ENCODE measurements at places on chromosomes 5 and 9.

- no peak for DNase-seq
Measured at GRCh38 chr5:132069561-132069960, 4.0 kb upstream of the CSF2 start.

DNA sequence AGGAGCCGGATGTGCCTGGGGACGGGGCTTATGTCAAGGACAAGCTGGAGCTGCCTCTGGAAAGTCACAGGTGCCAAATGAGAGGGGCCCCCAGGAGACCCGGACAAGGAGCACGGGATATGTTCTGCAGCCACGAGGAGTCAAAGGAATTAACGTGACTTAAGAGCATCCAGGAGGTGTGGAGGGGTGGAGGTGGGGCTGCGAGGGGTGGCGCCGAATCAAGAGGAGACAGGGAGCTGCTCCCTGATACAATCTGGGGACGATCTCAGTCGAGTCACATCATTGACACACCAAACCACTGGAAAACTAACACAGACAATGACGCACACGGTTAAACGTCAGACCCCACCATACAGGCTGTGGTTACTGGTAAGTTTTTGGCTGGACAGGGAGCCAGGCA, 10.4 kb downstream of the CCDC127 start:
- DNase-seq: no peak

- DNase-seq: no peak
Measured at GRCh38 chr9:13586587-13587374, 307.3 kb upstream of the MPDZ start.

DNA sequence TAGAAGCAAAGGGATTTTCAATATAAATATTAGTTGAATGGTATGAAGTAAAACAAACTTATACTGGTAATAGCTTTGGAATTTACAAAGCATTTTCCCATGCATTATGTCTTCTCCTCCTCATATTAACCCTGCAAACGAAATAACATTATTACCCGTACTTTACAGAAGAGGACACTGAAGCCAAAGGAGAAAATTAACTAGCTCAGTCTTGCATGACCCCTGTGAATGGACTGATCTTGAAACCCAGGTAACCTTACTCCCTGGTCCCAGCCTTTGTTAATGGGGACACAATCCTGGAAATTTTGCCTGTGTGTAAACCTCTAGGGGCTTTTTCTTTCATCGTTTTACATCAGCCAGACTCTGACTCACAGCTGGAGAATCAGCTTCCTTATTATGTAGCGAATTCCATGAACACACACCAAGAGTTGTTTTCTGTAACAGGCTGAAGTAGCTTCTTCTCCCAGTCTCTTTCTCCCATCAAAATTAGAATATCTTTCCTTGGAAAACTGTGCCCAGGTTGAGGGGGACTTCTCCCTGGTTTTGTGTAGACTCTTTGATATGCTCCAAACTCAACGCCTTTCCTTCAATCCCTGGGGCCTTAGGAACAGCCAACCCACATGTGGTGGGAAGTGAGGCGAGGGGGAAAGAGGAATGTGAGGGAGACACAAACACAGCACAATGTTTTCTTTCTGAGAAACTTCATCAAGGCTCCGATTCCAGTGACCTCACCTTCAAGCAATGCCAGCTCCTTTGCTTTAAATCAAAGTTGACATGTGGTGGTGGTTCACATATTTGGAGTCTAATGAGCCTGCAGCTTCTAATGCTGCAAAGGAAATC, 480.9 kb upstream of the PAPPA start:
- no peak for DNase-seq

DNA sequence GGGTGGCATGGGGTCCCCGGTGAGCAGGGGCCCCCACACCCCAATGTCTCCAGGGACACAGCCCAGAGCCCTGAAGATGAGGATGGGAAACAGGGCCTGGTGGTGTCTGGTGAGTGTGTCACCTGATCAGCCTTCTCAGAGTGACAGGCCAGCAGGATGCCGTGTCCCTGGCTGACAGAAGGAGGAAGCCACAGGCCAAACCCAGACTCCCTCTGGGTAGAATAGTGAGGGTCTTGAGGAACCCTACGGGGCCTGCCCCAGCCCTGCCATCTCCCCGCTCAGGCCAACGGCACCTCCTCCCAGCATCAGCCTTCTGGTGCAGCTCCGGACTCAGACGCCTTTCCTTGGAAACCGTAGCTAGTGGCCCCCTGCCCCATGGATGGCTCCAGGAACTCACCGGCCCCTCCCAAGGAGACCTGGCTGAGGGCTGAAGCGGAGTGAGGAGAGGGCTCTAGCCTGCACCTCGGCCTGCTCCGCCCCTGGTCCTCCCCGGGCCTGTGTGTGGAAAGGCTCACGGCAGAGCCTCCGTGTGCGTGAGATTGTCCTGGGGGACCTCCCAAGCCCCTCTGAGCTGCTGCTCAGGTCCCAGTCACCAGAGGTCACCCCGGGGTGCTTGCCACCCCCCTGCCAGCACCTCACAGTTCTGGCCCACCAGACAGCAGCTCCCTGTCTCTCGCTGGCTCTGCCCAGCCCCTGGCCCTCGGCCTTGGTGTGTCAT, 6.0 kb downstream of the RALGDS start:
- DNase-seq: no peak

DNA sequence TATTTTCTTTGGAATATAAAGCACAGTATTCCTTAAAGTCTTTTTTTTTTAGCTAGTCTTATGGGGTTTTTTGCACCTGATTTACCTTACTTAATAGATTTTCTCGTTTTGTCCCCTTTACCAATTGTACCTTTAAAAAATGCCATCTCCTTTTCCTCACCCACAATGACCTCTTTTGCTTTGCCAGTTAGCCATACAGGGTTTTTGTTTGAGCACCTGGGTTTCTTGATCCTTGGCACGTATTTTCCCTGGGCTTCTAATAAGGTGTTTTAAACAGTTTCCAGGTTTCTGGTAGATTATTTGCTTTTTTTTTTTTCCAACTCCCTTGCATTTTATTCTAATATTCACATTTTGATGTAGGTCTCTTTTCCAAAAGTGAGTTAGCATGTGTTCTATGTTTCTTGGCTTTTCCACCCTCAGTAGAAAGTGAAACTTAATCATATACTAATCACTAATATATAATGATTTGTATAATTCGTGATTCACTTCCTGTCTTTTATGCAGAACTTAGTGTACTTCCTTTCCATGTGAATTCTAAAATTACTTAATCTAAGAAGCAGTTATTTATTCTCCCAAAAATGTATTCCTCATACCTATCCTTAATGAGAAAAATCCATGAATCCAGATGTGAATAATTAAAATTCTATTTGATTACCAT, 673.9 kb upstream of the RGMB start:
- DNase-seq: no peak

DNA sequence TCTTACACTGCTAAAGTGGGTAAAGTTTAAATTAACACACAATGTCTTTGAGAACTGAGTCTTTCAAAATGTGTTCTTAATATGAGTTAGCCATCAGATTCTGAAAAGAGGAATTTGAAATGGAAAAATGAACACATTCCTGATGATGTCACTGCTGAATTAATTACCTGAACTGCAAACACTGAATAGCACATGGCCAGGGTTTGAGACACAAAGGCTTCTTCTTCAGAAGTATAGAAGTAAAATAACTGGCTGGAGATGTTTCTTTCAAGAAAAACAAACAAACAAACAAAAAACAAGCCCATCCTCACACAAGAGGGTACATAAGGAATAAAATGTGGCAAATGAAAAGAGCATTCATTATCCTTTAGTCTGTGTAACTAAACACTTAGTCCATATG, 7.1 kb downstream of the GLIS3 start:
- no peak for DNase-seq

- no peak for DNase-seq
Measured at GRCh38 chr5:41598011-41598410, 87.6 kb upstream of the PLCXD3 start.

DNA sequence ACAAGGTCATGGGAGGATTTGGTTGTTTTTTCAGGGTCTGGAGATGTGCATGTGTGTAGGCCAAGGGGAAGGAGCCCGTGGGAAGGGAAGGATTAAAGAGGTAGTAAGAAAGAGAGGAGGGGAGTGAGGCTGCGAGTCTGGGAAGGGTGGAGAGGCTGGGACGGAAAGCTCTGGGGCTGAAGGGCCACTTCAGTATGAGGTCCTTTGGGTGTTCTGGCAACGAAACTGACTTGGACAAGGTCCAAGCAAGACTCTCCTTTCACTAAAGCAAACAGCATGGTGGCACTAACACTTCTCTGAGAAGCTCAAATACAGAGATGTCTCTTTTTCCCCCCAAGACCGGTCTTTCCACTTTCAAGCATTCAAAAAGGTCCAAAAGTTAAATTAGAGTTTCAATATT, 394.5 kb downstream of the ARHGEF28 start:
- DNase-seq: no peak

DNA sequence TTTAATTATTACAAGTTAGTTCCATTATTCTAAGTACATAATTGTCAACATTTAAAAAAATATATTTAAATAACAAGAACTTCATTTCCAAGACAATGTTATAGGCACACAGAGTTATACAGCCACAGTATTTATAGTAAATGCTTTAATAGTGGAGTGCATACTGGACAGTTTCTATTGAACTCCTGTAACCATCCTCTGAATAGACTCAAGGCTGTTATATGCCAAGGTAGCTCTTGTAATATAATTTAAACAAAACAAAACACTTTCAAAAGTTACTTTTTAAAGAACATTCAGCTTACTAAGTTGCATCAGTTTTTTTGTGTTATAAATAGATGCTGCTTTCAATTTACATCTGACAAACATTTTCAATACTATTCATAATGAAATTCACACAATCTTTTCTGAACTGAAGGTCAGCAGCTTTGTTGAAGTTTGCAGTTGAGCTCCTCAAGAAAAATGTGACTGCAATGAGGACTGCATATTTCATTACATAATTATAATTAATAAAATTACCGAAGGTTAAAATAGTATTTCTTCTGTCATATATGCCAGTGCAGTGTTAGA, 549.9 kb upstream of the CYLC2 start:
- DNase-seq: no peak

DNA sequence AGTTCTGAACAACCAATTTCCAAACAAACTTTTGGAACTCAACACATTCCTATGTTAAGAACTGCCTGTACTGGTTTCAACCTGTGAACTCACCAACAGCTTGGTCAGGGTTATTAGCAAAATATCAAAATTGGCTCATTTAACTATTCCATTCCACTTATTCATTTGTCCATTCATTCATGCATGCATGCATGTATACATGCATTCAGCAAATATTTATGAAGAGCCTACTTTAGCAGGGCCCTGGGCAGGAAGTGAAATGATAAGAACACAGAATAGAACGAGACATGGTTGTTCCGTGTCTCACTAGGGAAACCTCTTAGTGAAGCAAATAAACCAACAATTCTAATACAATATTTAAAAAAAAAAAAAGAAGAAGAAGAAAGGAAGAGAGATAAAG, 107.4 kb downstream of the GLIS3 start:
- no peak for DNase-seq

DNA sequence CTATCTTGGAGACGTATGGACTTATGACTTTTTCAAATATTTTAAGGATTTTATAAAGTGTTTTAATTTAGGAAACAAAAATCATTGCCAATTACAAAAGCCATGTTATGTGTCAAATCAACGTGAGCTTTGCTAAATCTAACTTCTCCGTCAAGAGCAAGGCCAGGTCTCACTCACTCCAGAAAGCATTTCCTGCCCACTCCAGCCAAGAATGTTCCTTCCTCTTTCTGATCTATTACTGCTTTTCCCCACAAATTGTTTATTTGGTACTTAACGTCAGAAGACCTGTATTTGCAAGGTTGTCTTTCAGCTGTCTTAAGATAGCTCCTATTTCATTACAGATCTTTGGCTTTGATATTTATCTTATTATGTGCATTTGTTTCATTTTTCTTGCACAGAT, 193.5 kb upstream of the HAPLN1 start:
- DNase-seq: no peak

DNA sequence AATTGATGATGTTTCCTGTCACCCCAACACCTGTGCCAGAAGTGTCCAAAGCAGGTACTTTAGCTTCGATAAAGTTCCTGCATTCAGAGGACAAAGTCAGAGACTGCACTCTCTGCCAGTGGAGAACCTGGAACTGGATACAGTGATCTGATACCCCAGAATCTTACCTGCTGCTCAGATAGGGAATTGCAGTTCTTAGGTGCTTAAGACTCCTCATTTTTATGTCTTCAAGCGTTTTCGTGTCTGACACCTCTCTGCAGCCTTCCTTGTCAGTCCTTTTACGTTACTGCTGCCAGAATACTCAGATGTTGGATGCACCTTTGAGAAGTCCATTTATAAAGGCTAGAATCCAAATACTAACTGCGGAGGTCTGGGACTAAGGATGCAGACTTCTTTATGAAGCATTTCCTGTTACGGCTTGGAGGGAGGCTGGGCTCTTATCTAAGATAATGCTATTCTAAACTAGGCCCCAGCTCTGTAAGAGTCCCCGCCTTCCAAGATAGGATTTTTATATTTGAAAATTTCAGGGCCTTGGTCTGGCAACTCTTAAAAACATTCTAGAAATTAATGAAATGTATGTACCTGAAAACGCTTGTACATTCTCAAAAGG, 1.9 kb downstream of the ISOC1 start:
- DNase-seq: no peak

GRCh38 chr9:92590377-92590776, 54.6 kb upstream of the ECM2 start:
- DNase-seq: no peak

DNA sequence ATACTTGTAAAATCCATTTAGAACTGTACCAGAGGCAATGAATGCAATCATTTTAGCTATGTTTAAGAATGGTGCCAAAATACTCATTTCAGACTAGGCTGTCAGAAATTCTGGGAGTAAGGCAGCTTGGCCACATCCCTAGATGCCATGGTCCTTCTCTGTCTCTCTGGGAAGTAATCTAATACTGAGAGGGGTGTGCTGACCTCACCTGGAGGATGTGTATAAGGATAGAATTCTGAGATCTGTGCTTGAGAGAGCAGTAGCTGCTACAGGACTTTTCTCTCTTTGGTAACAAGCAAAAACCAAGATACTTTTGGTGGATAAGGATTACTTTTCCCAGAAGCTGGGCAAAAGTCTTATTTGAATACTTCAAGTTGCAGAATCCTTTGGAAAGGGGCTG, 68.1 kb upstream of the MRPS30 start:
- no peak for DNase-seq

DNA sequence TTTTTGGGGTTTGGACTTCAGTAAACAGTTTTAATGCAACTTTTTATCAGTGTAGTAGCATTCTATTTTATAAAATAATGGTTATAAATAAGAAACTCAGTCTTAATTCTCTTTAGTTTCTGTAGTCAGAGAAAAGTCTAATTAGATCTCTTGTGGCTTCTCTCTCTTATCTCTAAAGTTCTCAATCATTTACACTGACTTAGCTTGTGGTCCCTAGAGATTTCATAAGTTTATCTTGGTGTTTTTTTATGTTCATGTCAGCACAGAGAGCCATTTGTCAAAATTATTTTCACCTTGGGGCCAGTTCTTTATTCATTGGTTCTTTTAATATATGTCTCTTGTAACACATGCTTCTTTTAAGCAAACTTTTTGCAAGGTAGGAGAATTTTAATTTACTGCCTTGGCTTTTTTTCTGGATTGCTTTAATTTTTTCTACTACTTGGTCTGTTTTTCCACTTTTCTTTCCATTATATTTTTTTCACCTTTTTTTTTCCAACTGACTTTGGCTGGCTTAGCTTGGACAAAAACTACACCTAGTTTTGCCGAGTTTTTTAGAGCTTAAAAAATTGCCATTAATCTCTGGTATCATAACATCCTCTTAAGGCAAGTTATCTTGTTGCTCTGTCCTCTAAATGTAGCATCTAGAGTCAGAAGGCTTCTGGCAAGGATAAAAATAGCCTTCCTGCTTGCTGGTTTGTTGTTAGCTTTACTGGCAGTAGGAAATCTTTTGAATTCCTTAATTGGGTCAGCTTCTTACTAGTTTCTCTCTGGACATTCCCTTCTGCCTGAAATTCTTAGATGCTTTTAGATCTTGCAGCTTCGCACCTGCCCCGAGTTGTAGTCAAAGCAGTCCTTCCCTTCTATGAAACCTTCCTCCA, 35.3 kb downstream of the CPEB4 start:
- no peak for DNase-seq

GRCh38 chr5:66540078-66540477, 56.1 kb upstream of the MAST4 start:
- DNase-seq: no peak

Data from cerebellar nuclear complex (tissue), 1 donor.